ENCODE measurements at places on chromosomes 11 and 22. TPM values are rescaled to one million over a fixed set of nuclear protein-coding genes. Genes with fewer than 3 reads are reported as not detected.

Gene MISFA
- 0.62 TPM for total RNA-seq

Gene BDNF
- total RNA-seq, result 0.78 TPM

Gene APOA1
- total RNA-seq, result 0.78 TPM

Gene DRD4
- 0.16 TPM for total RNA-seq

Gene CHST1
- total RNA-seq, result 10.5 TPM

Gene SYVN1
- total RNA-seq, result 10.1 TPM

DNA sequence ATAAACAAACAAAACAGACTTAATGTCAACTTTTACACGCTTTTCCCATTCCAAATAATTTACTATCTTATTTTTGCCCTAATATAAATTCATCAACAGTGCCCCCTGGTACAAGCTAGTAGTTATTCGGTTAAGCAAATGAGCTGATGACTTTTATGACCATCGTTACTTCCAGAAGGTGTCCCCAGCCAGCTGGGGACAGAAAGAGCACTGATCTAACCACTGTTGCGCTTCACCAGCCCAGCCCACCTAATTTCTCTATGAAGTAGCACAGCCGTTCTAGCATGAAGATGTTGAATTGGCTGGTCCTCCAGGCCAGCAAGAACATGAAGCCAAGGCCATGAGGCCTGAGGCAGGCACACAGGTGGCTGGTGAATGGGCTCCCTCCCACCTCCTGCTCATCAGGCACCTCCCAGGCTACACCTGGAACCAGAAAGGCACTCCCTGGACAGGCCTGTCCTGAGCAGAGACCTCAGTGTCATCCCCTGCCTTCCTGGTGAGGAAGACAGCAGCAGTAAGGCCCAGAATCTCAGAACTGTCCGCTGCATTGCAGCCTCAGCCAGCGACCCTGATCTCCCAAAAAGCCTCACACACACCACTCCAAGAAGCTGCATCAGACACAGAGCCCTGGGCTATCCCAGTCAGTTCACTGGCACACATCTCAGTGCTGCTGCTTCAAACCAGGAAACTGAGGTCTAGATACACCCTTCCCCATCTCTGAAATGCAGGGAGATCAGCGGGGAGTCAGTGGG, 12.9 kb downstream of the GNB1L start:
- DNase-seq, result no peak

GRCh38 chr11:120097721-120098385, 40.1 kb downstream of the TRIM29 start:
- DNase-seq, result no peak

DNA sequence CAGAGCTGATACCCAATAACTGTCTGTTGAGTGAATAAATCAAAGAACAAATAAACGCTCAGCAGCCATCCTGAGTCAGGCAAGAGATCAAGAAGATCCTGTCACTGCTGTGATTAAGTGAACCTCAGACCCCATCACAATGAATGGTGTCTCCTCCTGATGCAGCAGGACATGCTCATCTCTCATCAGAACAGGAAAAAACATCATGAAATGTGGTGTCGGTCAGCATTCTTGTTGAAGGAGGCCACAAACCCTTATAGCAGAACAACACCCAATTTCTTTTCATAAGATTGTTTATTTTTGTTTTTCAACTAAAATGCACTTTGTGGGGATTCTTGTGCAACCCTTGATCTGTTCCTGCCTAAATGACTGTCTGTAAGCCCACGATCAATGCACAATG, 60.3 kb downstream of the SYTL2 start:
- no peak for DNase-seq

DNA sequence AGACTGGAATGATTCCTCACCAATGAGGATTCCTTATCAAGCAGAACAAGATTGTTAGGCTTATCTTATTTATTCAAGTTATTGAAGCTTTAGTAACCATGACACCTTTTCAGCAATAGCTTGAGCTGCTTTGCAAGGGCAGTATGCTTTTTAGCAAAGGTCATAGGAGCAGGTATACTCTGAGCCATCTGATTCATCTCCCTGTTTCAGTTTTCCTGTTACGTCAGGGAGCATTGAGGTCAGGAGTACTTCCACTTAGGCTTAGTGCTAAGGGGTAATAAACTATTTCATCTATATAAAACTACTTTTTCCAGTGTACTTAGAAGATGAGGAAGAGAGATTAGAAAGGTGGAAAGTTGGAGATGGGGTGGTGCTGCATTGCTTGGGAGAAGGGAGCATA, 17.7 kb upstream of the ANKRD42 start:
- no peak for DNase-seq

- peak; percentile 19 for DNase-seq
Measured at GRCh38 chr11:87819151-87819550, 356.1 kb downstream of the RAB38 start.

Data from occipital lobe (tissue), 3 donors.